ENCODE measurements at places on chromosomes 12 and 14.

GRCh38 chr12:113940357-113941207, 25.5 kb downstream of the RBM19 start:
- no peak for DNase-seq

GRCh38 chr12:128025589-128026245, 241.3 kb upstream of the TMEM132C start:
- no peak for DNase-seq

DNA sequence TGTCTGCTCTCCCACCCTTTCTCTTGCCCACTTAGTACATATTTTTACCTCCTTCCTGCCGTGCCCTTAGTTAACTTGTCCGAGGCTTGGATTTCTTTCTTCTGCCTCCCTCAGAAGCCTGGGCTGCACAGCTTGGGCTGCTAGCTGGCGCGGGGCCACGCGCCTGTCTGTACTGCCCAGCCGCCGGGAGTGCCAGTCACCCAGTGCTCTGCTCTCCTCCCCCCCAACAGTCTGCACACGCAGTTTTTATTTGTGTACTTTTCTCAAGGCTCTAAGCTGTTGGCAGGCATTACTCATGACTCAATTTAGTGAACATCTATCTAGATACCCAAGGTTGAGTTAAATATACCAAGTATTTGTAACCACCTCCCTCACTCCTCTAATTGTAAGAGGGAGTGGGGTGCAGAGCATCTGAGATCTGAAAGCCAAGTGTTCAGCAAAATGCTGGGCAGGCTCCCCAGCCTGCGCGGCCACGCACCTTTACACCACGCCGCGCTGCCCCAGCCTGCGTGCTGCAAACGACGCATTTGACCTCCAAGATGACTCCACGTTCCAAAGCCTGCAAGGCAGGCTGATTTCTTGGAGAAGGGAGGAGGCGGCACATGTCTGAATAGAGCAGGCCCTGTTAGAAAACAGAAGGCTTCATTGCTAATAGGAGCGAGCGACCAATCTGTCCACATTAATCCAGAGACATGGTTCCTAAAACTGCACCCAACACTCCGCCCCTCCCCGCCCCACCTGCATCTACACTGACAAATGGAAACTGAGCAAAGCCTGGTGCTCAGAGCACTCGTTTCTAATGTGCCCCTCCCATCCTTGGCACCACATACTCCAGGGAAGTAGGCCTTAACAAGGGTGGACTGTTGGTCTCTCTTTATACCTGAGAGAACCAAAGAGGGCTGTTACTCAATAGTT, 18.2 kb upstream of the CACNA2D4 start:
- peak; percentile 72 for DNase-seq

GRCh38 chr12:96472384-96472783, 17.0 kb upstream of the CFAP54 start:
- DNase-seq, result no peak

- no peak for DNase-seq
Measured at GRCh38 chr12:84767079-84767478, 145.5 kb downstream of the SLC6A15 start.

- DNase-seq, result no peak
Measured at GRCh38 chr12:77003246-77003645, 62.1 kb downstream of the E2F7 start.

DNA sequence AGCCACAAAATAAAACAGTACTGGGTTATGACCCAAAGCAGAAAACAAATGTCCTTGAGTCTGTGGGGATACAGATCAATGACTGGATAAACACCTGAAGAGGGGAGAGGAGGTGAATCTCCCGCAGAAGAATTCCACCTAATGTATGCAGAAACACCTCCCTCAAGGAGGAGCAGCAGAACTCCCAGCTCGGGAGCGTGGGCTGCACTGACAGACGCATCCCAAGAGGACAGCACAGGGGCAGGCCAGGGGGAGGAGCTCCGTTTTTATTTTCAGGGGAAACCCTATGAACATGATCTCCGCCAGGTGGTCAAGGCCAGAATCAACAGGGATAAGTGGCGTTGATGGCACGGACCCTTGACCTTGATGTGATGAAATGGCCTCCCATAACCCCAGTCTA, 41.8 kb upstream of the PPP2R5C start:
- no peak for DNase-seq

DNA sequence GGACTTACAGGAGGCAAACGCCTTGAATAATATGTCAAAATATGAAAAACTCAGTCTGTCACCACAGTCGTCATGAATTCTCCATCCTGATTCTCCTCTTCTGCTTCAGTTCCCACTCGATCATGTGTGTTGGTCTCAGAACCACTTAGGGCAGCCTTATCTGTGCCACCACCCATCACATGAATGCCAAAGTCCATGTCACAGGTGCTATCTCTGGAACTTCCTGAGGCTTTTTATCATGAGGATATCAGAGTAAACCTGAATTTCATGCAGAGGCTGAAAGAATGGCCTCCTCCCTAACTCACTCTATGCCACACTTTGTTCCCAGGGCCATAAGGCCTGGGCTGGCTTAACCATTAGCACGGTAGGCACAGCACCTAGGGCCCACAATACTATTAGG, 28.8 kb upstream of the MAP3K9 start:
- DNase-seq, result no peak

DNA sequence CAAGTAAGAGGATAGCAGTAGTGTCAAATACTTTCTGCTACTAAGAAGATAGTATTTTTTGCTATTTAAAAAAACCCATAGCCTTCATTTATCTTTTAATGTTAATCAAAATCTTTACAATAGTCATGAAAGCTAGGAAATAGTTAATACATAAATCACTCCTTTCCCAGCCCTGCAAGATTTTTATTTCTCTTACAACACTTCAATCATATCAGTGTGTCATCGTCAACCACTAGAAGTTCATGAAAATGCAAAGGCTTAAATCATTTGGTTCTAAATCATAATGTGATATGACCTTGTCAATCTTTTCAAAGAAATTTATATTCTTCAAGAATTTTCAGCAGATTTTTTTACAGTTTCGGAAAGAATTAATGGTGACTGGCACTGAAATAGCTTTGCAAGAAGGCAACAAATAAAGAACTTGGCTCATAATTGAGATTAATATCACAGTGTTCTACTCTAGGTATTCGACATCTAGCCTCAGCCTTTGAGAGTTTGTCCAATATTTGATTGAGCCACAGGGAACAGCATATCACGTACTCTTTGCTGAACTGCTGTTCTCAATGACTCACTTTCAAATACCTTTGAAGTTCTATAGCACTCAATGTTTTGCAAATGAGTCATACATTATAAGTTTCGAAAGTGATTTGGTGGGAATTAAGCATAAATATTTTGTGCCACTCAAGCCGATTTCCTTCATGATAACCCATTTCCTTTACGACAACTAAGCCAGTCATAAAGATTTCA, 384.0 kb upstream of the FOXG1 start:
- DNase-seq, result peak; percentile 87

DNA sequence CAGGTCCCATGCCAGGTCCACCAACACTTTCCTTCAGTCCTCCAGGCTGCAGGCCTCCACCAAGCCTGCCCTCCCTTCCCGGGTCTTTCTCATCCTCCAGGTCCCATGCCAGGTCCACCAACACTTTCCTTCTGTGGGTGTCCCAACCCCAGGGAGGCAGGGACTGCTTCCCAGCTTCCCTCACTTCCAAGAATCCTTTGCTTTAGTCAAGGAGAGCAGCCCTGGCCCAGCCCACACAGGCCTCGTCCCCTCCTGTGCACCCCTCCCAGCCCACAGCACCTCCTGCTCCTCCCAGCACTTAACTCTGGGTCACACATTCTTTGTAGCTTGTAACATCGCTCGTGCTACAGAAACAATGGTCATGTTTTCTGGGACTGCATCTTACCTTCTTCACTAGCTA, 72.9 kb downstream of the TESC start:
- DNase-seq, result no peak

DNA sequence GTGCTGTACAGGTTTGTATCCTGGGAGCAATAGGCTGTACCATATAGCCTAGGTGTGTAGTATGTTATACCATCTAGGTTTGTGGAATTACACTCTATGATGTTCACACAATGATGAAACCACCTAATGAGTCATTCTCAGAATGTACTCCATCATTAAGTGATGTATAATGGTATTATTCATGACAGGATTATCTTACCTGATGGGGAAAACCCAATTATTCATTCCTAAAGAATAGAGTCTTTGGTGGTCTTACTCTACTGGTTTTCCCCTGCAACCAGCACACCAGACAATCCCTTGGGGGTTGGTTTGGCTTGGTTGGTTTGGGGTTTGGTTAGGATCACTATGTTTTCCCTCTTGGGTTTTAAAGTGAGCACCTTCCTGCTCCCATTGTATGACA, 12.6 kb upstream of the OR10P1 start:
- no peak for DNase-seq

DNA sequence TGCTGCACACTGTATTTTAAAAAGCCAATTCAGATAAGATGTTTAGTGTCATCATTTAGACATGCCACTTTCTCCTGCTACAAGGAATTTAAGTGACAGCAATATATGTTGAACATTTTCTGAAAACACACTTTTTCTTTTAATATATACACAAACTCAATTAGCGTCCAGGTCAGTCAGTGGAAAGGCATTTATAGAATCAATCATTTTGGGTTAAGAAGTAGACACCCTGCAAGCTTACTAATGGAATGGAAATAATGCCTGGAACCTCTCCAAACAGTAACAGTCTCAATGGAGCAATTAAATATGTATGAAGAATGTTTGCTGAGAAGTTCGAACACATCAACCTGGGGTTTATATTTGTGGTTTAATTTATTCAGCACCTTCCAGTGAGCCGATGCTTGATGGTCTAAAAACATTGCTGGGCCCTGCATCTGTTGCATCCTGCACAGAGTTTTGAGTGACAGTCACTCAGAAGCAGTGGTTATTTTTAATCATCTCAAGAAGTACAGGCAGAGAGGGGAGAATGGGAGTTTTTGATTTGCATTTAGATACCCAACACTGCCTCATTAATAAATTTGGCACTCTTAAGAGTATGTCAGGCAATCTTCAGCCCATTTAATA, 410.7 kb downstream of the TMEM117 start:
- no peak for DNase-seq

DNA sequence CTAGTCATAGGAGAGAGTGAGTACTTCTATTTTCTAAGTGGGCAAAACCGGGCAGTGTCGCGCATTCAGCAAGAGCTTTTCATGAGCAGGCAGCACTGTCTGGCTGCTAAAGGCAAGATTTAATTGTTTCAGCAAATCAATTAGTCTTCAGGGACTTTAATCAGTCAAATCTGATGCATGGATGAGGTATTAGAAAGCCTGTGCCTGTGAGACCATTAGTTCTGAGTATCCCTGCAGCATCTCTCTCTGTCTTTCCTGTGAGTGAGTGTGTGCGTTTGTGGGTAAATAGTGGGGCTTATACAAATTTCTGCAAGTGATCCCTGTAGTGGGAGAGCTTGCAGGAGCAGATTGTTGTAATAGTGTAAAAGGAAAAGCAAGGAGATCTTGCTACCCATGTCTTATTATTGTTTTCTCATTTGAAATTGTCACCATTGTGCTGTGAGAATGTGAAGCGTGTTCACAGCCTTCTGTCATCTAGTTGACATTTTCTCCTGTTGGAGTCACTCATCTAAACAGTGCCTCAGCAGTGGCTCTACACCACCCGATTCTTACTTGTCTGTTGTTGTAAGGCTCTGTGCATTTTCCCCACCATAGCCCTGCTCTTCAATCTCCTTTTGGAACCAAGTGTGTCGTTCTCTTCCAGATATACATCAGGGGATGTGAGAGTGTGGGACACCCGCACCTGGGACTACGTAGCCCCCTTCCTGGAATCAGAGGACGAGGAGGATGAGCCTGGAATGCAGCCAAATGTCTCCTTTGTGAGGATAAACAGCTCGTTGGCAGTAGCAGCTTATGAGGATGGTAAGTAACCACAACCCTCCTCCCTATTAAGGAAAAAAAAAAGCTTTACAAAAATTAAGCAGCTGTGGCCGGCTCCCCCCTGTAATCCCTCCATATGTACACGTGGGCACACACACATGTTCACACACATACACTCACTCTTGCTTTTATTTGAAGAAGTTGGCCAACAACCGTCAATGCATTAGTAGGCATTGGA, 53.6 kb downstream of the FBXW8 start:
- no peak for DNase-seq

- no peak for DNase-seq
Measured at GRCh38 chr14:58088961-58089360, 63.1 kb downstream of the ARMH4 start.

GRCh38 chr14:42011221-42011620, 404.5 kb downstream of the LRFN5 start:
- DNase-seq, result no peak

GRCh38 chr14:68794851-68795596, 2.2 kb upstream of the ZFP36L1 start:
- DNase-seq, result peak; percentile 91

- DNase-seq, result no peak
Measured at GRCh38 chr12:109617491-109617890, 43.9 kb downstream of the MVK start.

DNA sequence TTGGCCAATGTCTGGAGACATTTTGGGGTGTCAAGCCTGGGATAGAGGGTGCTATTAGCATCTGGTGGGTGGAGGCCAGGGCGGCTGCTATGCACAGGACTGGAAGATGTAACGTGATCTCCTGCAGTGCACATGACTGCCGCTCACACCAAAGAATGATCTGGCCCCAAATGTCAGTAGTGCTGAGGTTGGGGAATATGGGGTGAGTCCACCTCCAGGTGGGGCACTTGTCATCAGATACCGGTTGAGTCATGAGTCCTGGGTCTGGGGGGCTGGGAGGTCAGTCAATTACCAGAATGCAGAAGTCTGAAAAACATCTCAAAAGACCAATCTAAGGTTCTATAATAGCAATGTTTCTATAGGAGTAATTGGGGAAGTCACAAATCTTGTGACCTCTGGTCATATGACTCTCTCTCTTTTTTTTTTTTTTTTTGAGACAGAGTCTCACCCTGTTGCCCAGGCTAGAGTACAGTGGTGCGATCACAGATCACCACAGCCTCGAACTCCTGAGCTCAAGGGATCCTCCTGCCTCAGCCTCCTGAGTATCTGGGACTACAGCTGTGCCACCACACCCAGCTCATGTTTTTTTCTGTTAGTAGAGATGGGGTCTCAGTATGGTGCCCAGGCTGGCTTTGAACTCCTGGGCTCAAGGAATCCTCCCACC, 6.0 kb upstream of the SDSL start:
- DNase-seq, result no peak

GRCh38 chr12:2139651-2140050, 86.9 kb downstream of the CACNA1C start:
- DNase-seq, result no peak

DNA sequence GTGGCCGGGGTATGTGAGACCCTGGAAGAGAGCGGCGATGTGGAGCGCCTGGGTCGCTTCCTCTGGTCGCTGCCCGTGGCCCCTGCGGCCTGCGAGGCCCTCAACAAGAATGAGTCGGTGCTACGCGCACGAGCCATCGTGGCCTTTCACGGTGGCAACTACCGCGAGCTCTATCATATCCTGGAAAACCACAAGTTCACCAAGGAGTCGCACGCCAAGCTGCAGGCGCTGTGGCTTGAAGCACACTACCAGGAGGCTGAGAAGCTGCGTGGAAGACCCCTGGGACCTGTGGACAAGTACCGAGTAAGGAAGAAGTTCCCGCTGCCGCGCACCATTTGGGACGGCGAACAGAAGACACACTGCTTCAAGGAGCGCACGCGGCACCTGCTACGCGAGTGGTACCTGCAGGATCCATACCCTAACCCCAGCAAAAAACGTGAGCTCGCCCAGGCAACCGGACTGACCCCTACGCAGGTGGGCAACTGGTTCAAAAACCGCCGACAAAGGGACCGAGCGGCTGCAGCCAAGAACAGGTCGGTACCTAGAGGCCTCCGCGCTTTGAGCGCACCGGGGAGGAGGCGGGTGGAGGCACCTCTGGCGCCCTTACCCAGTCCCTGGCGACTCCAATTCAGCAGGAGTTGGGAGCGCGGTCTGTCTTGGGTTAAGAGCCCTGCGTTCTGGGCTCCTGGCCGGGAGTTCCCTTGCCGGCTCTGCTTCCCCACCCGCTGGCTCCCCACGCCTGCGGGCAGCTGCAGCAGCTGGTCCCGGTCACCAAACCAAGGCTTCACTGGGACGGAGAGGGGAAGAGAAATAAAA, 700 bp downstream of the SIX6 start:
- DNase-seq, result peak; percentile 12

All from cardiac fibroblast (primary cell).